ENCODE measurements at places on chromosomes 16 and 17.

DNA sequence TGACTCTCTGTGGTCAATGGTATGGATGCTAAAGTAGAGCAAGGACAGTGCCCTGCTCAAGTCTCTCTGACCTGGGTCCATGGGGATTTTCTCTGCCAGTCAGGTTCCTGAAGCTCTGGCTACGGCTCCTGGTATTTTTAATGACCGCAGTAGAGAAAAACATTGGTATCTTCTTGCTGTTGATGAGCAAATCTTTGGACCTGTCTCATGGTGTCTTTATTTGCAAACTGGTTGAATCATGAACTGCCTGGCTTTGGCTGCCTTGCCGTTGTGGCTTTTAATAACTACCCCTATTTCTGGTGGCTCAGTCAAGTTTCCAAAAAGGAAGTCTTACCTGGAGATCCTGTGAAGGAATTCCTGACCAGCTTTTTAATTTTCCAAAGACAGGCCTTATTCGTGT lies 8.7 kb downstream of the FAM234A start:
- no peak for DNase-seq

DNA sequence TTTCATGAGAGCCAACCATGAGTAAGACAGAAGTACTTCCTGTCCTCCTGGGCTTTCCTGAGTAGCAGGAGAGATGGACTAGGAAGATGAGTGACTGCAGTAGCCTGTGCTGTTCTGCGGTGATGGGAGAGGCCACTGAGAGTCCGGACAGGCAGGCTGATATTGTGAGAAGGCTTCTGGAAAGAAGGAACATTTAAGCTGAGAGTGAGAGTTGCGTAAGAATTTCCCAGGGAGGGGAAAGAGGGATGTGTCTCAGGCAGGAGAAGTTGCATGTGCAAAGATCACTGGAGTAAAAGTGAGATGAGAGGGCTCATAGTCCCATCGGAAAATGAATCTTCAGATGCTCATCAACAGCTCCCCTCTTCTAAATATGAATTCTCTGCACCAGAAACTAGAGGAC lies 258.3 kb downstream of the RBFOX1 start:
- DNase-seq: no peak

- DNase-seq: no peak
Measured at GRCh38 chr16:27433636-27434035, 31.7 kb downstream of the IL21R start.

GRCh38 chr17:4786516-4786915 lies 352 bp upstream of the VMO1 start:
- no peak for DNase-seq

- no peak for DNase-seq
Measured at GRCh38 chr16:47463771-47464624, 2.9 kb downstream of the PHKB start.

- DNase-seq: no peak
Measured at GRCh38 chr16:21227866-21228265, 5.6 kb upstream of the ANKS4B start.

- no peak for DNase-seq
Measured at GRCh38 chr17:55492781-55493341, 18.4 kb downstream of the SMIM36 start.

Data from activated T-cell treated with anti-CD3 and anti-CD28 coated beads, Interleukin-2, amount 50 U/mL, for 48 hours (primary cell).